ENCODE measurements at places on chromosomes 5 and 9.

- no peak for DNase-seq
Measured at GRCh38 chr5:43281840-43282658, 31.2 kb downstream of the HMGCS1 start.

GRCh38 chr9:72280913-72281500 is 84.0 kb downstream of the ZFAND5 start:
- no peak for DNase-seq

DNA sequence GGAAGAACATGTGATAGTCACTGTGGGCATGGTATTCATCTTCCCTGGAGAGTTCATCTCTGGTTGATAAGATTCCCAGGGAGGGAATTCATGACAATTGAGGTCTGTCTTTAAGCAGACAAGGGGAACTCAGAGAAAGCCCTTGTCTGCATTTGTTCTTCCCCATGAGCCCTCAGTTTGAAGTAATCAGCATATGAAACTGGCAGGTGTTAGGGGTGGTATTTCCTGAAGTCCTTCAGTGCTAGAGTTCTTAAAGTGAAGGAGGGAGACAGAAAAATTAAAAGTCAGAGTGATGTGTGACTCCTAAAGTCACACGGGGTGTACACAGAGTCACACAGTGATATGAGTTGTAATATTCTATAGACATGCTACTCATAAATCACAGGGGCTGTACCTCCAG is 60.6 kb upstream of the SYK start:
- DNase-seq, result no peak

DNA sequence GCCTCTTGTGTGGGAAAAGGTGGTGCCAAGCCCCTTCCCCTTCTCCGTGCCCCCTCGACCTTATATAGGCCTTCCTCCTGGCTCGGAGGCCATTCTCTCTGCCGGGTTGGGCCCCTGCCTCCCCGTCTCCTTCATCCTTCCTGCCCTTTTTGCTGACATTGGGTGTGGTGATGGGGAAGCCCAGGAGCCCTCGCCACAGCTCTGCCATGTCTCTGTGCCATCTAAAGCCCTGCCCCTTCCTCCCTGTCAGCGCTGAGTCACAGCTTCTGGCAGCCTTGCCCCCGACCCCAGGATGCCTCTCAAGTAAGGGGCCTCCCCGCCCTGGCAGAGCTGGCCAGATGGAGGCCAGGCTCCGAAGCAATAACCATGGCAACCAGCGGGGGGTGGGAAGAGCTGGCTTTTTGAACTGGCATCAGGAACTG is 30.4 kb downstream of the JADE2 start:
- DNase-seq, result peak; percentile 55

- DNase-seq, result no peak
Measured at GRCh38 chr5:139344177-139344576, 2.5 kb downstream of the PAIP2 start.

- no peak for DNase-seq
Measured at GRCh38 chr5:150329038-150329437, 26.3 kb upstream of the ARSI start.

GRCh38 chr5:12204761-12205160 is 300.5 kb upstream of the CTNND2 start:
- DNase-seq, result no peak

GRCh38 chr9:112061152-112061740 is 113.9 kb downstream of the SUSD1 start:
- peak; percentile 53 for DNase-seq

DNA sequence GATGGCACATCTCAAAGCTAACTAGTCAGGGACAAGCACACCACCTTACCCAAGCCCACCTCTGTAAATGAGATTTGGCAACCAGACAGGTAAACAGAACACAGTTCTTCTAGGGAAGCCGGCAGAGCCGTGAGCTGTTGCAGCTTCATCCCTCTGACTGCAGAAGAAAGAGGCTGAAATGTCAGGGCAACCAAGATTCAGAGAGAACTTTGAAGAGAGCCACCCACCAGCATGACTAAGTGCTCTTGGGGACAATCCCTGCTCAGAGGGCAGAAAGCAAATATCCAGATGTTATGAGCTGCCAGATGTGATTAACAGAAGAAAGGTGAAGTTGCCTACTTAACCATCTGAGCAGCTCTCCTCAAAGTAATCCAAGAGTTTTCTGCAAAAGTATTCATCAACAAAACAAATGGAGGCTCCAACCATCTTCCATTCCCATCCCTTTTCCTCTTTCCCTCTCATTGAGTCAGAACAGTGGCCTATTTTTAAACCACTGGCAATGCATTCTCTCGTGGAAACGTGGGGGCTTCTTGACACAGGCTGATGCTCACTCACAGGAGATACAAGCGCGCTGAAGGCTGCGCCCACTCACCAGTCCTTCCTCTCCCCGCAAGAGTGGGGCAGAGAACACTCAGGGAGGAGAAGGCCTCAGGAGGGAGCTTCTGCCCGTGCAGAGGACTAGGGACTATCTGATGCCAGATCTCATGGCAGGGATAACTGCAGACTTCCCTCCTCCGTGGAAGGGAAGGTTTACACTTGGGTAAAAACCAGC is 57.1 kb downstream of the SLIT3 start:
- no peak for DNase-seq

GRCh38 chr5:74685979-74686631 is 1.1 kb downstream of the HEXB start:
- DNase-seq, result no peak

DNA sequence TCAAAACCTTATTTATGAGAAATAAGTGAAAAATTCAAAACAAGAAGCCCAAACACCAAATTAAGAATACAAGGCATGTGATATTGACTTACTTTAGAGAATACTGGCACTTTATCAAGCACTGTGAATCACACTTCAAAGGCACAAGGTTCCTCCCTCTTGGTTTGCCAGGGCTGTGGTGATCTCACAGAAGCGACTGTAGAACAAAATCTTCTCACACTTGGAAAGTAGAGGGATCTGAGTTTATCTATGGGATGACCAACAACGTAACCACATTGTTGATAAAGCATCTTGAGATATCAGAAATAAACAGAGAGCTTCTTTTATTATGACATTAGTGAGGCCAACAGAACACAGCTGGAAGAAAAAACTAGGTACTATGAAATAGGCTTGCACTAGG is 295.9 kb downstream of the NFIB start:
- DNase-seq, result no peak

DNA sequence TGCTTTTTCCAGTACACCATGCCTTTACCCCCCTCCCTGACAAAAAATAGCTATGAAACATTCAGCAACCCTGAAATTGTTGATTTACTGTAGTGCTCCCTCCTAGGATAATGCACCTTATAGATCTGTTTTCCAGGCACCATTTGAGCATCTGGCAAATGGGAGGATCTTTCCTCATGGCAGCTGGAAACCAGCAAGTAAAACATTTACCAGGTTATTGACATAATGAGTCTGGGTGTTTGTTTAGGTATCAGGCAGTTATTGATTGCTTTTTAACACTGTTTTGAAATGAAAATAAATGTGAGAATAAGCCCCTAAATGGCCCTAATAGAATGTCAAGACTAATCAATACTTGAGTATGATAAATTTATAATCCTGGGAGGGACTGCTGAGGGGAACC is 57.3 kb upstream of the KLF4 start:
- DNase-seq, result no peak

GRCh38 chr5:57937025-57937424 is 454.4 kb upstream of the ACTBL2 start:
- no peak for DNase-seq

DNA sequence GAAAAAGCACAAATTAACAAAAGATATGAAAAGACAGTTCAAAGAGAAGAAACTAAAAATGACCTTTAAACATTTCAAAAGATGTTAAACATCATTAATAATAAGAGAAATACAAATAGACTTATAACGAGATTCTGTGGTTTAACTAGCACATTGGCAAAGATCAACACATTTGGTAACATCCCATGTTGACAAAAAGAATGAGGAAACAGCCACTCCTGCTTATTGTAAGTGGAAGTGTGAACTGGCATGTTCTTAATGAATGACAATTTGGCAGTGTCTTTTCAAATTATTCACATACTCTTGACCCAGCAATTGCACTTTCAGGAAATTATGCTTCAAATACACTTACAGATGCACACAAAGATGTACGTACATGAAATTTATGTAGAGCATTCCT is 176.3 kb downstream of the TLE1 start:
- no peak for DNase-seq

GRCh38 chr9:104276709-104277245 is 182.7 kb downstream of the SMC2 start:
- DNase-seq, result no peak

- peak; percentile 40 for DNase-seq
Measured at GRCh38 chr5:137619191-137619870, 116.6 kb downstream of the KLHL3 start.

- DNase-seq, result no peak
Measured at GRCh38 chr5:159040181-159040580, 59.5 kb downstream of the EBF1 start.

DNA sequence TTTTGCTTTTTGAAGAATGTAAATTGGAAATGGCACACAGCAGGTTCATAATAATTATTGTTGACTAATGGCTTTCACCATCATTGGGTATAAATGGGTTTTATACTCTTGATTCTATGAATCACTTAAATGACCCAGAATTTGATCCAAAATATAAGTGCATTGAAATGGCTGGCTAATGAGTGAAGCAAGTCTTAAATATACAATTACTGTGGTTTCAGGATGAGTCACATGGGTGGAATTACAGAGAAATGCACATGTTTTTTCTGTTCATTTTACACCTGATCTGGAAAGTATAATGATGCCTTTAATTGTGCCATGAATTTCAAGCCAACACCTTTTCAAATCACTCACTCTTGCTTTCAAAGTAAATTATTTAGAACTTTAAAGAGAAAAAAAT is 380.8 kb upstream of the CD180 start:
- no peak for DNase-seq

- DNase-seq, result no peak
Measured at GRCh38 chr5:108810717-108811116, 63.0 kb downstream of the FER start.

- no peak for DNase-seq
Measured at GRCh38 chr5:112641515-112642110, 96.1 kb upstream of the APC start.

- DNase-seq, result no peak
Measured at GRCh38 chr5:84378961-84379360, 5.7 kb downstream of the EDIL3 start.

GRCh38 chr9:133612816-133613215 is 3.6 kb upstream of the FAM163B start:
- DNase-seq, result no peak

DNA sequence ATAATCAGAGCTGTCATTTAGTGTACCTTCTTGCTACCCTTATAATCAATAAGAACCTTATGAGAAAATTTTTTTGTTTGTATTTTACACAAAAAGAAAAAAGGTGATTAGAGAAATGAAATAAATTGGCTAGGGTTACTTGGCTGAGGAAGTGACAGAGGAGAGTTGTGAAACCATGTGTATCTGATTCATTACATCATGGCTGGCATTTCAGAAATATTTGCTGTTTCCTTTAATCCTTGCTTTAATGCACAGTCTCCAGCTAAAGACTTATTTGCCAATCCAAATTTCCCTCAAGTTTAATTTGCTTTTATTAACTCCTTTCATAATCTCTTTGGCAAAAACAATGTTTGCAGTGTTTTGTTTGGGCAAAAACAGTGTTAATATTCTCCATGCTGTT is 543.1 kb downstream of the KIF4B start:
- no peak for DNase-seq

- DNase-seq, result no peak
Measured at GRCh38 chr9:99352826-99353225, 130.7 kb downstream of the SEC61B start.

DNA sequence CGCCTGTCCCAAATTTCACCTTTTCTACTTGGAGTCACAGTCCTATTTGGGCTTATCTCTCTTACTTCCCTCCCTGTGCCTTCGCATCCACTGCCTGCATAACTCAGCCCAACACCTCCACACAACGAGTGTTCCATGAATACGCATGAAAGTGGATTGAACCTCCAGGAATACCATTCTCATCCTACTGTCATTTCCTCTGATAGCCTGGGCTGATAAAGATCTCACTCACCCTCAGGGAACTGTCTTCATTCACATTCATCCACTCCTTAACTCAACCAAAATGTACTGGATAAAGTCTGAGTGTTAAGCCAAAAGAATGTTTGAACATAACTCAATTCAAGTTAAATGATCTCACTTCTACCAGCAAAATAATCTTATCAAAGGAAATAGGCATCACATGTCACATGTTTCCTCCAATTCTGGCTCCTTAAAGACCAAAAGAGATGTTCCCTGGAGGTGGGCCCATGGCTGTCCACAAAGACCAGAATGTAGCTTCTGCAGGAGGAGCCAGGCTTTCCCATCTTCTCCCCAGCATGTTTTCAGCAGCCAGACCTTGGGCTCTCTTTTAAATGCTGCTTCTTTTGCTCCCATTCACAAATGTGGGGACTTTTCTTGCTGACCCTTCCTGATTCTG is 28.4 kb upstream of the TRIO start:
- DNase-seq, result no peak

DNA sequence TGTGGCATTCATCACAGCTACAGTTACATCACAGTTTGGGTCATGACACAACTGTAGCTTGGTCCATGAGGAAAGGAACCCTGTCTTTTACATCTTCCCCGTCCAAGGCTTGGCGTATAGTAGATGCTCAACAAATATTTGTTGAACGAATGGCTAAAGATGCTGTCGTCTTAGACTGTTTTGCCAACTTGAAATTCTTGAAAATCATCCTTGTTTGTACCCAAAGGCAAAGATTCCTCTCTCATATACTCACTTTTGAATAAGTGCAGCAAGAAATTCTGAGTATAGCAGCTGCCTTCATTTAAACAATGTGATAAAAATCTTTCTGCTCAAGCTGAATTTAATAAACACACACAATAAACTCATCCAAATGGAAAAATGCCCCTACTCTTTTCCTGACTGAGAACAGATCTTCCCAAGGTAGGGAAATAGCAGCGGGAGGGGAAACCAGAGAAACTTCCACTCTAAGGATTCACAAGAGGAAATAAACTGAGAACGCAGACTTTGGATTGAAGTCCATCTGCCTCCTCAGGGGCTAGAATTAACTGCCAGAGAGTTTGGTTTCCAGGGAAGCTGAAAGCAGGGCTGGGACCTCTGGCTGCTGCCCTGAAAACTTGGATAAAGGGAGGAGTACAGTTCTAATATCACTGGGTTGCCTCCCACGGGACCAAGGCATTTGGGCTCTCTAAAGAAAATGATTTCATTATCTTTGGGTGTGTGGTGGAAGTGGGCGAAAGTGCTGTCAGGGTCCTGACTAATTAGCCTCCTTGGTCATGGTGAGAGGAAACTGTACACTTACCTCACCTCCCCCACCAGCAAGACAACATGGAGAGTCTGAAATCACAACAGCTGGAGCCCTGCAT is 99.1 kb downstream of the DPYSL3 start:
- no peak for DNase-seq

DNA sequence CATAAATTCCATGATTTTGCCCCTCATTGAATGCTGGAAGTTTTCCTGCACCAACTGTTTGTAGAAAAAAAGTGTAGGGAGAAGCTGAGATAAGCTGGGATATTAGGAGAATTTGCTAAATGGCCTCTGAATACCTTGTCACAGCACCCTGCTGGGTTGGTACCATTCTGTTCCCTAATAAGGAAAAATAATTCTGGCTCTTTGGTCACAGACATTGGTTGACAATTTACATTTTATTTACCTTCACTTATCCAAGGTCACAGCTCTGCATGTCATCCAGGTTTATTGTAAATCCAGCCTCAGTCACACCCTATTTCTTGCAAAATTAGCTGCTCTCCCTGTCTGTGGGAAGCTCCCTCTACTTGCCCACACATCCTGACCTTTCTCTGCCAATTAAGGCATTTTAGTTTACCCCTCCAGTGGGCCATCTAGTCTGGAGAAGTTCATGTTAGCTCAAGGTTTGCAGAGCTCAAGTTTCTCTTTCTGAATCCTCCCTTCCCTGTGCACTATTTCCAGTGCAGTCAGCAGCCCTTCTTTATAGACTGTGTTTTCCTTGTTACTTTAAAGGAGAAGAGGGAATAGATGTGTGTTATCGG is 115.4 kb upstream of the NTRK2 start:
- no peak for DNase-seq
